ENCODE measurements at places on chromosomes 12 and 14.

GRCh38 chr14:79248126-79248525 lies 963.2 kb downstream of the DIO2 start:
- no peak for DNase-seq

DNA sequence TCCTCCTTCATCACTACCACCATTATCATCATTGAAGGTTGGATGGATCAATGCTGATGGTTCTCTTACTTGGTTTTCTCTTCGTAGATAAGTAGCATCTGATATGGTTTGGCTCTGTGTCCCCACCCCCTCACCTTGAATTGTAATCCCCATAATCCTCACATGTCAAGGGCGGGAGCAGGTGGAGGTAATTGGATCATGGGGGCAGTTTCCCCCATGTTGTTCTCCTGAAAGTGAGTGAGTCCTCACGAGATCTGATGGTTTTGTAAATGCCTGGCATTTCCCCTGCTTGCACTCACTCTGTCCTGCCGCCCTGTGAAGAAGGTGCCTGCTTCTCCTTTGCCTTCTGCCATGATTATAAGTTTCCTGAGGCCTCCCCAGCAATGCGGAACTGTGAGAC lies 172.4 kb upstream of the PWP1 start:
- no peak for DNase-seq

DNA sequence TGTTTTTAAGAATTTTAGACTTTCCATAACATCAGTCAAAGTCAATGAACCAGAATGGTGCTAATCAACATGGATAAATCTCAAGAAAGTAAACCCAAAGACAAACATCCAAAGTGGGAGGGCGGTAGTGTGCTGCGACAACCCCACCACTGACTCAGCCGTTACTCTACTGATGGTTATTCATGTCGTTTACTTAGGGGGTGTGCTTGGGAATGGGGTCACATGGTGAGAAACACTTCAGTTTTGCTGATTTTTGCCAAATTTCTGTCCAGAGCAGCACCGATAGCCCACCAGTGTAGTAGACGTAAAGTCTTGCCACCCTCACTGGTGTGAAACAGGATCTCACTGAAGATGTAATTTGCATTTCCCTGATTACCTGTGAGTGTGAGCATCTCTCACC lies 99.9 kb downstream of the ADGRD1 start:
- no peak for DNase-seq

DNA sequence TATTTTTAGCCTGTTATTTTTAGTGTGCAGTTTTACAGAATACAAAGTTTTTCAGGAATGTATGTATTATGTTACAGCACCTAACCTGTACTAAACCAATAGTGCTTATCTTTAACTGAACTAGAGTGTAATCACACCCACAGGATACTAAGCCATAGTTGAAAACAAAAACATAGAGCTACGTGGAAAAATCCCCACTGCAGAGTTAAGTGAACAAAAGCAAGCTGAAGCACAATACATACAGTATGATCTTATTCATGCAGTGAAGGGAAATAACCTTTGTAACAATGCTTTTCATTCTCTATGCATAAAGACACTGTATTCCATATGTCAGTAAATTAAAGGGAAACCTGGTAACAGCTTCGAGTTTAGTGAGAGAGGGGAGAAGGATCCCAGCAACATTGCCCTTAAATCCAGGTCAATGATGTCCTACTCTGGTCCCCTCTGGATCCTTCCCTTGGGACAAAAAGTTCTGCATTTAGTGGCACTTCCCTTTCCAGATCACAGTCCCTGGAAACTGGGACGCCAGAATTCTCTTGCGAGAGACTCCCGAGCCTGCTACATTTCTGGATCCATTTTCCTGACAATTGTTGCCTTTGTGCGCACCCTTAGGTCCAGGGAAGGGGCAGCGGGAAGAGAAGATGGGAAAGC lies 121.3 kb upstream of the CCND2 start:
- DNase-seq: no peak

DNA sequence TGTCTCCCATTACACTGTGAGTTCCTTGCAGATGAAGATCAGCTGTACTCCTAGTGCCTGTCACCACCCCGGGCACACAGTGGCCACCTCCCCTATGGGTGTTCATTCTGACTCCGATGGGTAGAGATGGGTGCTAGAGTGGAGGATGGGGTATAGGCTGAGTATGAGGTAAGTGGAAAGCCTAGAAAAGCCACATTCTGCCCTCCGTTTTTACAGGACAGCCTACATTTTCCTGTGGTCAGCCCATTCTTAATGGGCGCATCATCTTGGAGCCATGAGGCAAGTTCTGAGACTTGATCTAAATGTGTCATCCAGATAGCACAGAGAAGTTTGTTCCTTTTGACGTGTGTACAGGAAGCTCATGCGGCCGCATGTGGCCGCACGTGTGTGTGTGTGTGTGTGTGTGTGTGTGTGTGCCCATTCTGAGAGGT lies 166.7 kb upstream of the HIF1A start:
- no peak for DNase-seq

DNA sequence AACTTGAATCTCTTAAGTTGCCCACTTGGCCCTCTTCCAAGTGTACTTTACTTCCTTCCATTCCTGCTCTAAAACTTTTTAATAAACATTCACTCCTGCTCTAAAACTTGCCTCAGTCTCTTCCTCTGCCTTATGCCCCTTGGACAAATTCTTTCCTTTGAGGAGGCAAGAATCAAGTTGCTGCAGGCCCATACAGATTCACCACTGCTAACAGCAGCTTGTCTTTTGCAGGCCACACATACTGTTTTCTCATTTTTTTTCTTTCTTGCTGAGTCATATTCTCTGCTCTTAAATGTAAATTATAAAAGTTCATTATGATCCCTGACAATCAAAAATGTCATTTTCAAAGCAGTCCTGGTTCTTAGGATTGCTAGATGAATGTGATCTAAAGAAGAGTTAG lies 1820.8 kb upstream of the FLRT2 start:
- DNase-seq: no peak

- no peak for DNase-seq
Measured at GRCh38 chr14:54353266-54353665, 43.5 kb upstream of the CDKN3 start.

DNA sequence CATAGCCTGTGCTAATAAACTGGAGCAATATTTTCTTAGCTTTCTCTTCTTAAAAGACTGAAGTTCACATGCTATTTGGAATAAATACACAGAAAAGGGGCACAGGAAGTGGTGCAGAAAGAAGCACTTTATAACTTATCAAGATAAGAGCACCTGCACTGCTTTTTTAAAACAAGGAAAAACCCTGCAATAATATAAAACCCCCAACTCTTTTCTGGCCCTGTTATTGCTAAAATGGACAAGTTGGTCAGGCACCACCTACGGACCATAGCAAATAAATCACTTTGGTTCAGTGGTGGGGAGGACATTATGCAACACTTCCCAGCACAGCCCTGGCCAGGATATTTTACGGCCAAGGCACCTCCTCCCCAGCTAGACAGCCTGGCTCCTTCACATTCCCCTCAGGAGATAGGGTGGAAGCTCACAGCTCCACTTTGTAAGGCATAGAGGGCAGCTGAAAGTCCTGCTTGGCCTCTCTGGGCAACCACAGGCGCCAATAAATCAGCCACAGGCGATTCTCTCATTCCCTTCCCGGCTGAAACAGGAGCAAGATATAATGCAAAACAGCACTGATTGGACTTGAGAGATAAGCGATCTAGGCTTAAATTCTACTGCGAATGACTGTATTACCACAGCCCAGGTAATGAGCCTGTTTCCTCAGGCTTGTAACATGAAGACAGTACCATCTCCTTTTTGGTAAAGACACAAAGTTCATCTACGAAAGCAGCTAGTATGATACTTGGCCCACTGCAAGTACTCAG lies 2.0 kb downstream of the ZBTB25 start:
- DNase-seq: no peak

DNA sequence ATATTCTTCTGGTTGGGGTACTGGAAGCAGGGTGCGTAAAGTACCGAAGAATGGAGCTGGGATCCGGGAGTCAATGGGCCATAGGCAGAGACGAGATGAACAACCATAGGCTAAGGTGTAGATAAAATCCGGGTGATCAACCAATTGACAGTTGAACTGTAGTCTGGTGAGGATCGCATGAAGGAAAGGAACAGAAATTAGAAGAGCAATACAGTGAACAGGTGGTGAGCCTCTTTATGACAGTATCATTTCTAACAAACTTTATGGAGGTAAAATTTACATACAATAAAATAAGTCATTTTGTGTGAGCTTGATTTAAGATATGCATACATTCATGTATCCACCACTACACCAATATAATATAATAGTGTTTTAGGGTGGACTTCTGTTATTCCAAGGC lies 13.9 kb upstream of the HIF1A start:
- no peak for DNase-seq

DNA sequence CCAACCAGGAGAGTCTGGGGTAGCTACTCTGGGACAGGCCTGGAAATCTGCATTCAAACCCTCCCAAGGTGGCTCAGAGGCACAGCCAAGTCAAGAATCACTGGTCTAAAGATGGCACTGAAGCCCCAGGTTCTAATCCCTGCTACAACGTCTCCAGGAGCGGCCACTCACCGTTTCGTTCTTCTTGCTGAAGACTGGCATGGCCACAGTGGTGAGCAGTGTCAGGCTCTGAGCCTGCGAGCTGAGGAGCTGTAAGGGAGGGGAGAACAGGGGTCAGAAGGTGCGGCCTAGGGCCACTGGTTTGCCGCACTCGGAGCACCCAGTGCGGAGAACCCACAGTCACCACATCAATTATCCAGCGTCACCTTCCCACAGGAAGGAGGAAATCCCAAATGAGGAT lies 38.8 kb downstream of the CACNA2D4 start:
- no peak for DNase-seq

DNA sequence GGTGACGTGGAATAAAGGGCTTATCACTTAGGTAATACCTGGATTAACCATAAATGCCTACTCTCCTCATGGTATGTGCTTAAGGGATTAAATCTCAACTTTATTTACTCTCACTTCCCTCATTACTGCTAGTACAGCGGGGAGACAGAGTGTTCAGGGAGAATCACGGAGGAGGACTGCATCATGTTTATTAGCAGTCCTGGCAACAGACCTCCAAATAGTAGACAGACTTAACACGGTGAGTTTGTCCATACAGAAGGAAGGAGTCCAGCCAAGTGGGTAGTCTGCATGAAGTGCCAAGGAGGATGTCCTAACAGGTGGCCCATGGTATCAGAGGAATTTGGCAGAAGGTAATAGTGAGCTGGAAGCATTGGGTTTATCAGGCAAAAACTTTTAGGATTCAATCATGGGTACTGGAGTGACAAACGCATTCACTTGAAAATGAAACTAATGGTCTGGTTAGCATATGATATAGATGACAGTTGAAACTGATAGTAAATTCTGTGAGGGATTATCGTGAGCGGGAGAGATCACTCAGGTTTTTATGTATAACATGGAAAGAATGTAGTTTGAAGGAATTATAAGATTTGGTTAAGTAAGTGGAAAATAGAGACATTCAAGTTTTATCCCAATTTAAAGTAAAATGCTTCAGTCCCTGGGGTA lies 471.8 kb downstream of the TMEM117 start:
- DNase-seq: no peak

GRCh38 chr14:65879248-65880009 lies 466.9 kb downstream of the FUT8 start:
- no peak for DNase-seq

Data from WTC11 (cell line).